ENCODE measurements at places on chromosomes 2 and 18. TPM values are rescaled to one million over a fixed set of nuclear protein-coding genes. Genes with fewer than 3 reads are reported as not detected.

GRCh38 chr18:32440518-32440917 lies 30.2 kb downstream of the GAREM1 start:
- DNase-seq: no peak

- DNase-seq: no peak
Measured at GRCh38 chr2:194556629-194557028, 1100.4 kb upstream of the SLC39A10 start.

DNA sequence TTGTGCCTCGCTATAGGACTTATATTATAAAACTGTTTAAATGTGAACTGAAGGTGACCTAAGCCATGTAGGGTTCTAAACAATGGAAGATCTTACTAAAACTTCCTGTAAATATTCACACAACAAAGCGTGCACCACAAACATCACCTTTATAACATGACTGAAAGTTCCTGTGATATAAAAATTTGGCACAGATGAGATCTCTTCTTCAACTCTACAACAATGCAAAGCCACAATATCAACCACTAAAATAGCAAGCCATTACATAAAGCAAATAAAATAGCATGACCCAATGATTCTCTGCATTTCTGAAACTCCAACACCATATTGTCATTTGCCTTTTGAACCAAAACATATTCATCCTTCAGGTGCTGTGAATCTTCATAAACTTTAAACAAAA lies 3.5 kb downstream of the YES1 start:
- DNase-seq: no peak

GRCh38 chr18:76710646-76711520 lies 111.5 kb upstream of the ZNF236 start:
- no peak for DNase-seq

GRCh38 chr18:48949606-48950535 lies 894 bp downstream of the SMAD7 start:
- peak; percentile 66 for DNase-seq

DNA sequence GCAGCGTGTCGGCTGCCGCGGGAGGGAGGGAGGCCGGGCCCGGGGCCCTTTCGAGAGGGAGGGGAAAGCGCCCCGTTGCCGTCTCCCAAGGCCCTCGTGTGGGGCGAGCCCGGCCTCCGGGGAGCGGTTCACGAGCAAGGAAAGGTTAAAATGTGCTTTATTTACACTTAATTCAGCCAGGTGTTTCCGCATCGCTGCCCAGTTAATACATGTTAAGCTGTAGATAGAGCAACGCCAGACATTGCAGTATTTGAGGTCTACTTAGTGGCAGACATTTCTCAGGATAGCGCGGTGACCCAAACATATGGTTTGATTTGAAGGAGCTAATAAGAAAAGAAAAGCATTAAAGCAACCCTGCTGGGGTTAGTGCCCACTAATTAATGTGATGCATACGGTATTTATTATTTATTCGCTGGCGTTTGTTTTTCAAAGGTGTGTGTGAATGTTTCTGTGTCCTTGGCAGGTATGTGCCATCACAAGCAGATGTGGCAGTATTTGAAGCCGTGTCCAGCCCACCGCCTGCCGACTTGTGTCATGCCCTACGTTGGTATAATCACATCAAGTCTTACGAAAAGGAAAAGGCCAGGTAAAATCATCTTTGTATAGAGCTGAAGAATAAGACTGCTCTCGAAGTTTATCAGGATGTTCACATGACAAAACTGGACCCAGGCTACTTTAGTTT lies 571 bp downstream of the EEF1B2 start:
- DNase-seq: no peak

GRCh38 chr2:88659538-88659915 lies 31.9 kb upstream of the RPIA start:
- DNase-seq: peak; percentile 71

The GCG gene
- not detected for total RNA-seq

The DNAJC5G gene
- not detected for total RNA-seq

The VPS4B gene
- 67.8 TPM for total RNA-seq

Measured in MCF 10A (cell line).